ENCODE measurements at places on chromosomes 12 and 14.

DNA sequence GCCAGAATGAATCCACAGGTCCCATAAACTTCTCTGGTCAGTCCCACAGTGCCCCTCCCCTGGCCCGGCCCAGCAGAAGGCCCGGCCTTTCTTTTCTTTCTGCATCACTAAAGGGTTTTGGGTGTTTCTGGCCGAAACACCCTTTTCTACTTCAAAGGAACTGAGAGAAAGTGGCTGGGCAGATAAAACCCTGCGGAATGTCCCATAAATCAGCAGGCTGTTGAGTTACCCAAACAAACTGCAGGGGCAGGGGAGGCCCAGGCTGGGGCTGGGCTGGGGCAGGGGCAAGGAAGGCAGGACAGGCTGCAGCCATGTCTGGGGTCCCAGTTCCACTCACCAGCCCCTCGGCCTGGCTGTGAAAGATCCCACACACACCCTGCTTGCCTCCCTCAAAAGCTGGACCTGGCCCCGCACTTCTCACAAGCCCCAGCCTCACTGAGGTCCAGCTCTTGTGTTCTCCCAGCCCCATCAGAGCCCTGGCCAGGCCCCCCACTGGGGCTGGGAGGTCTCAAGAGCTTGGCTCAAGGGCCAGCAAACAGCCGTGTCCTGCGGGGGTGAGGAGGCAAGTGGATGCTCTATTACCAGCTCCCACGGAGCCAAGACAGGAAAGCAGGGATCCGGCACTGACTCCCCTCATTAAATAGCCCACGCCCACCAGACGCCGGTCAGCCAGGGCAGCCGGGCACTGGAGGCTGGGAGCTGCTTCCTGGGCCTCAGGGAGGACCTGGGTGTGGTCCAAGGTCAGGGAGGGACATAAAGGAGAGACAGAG, 41.9 kb downstream of the CCNK start:
- peak; percentile 81 for DNase-seq

DNA sequence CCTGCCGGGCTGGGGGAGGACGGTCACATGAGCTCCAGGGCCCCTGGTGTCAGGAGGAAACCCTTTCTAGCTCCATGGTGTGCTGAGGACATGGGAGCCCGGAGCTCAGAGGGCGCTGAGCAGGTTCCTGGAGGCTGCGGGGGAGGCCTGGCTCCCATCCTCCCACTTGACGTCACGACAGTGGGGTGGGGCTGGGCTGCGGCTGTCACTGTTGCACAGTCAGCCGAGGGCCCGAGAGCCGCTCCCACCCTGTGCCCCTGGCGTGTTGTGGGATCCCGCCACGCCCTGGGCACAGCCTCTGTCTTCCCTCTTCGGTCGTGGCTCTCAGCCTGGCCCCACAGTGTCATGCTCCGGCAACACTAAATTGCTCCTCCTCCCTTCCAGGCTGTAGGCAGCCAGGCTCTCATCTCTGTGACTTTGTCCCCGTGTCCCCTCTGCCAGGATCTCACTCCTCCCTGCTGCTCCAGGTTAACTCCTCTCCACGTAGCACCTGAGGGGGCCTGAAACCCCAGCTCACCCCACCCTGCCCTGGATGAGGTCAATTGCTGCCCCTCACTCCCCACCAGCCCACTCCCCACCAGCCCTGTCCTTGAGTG, 33.0 kb downstream of the BEGAIN start:
- no peak for DNase-seq

- no peak for DNase-seq
Observed at GRCh38 chr12:68154779-68155178, 4.8 kb downstream of the IFNG start.

- no peak for DNase-seq
Observed at GRCh38 chr12:48586361-48586760, 16.5 kb upstream of the LALBA start.

- no peak for DNase-seq
Observed at GRCh38 chr12:2439332-2440100, 355.3 kb upstream of the FKBP4 start.

DNA sequence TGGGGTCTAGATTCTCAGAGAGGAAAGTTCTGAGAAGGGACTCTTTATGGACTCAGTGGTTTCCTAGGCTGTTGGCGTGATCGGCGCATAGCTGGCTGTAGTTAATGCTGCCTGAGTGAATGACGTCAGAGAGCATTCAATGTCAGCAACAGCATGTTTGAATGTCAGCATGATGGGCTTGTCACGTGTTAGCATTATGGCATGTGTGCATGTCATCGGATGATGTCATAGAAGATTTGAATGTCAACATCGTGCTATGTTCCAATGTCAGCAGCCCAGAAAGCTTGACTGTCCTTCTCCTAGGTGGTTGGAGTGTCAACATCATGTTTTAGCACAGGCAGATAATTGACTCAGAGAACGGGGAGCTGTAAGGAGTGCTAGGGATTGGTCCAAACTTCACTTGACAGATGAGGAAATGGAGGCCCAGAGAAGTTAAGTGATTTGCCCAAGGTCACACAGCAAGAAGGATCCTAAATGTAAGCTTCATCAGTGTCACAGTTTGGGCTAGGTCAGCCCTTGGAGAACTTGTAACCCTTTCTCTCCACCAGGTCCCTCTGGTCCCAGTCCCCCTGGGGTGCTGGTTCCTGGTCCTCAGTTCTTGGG, 45.5 kb downstream of the MVK start:
- no peak for DNase-seq

- no peak for DNase-seq
Observed at GRCh38 chr12:64736771-64737170, 22.4 kb downstream of the GNS start.

DNA sequence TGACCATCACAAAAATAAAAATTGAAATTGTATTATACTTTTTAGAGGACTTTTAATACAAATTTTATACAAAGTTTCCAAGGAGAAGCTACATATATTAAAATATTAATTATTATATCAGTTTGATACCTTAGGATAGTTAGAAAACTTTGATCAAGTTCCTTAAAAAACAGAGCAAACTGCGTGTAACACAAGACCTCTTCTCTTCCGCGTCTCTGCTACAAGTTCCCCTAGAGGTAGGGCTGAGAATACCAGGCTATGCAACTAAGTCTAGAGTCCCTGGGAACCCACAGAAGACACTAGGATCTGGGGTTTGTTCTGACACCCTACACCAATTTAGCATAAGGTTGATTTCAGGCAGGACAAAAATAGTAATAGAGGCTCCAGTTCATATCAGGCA, 319.0 kb downstream of the FOXG1 start:
- no peak for DNase-seq

All from posterior vena cava (tissue), 2 donors.